KBM-7 (cell line): ENCODE measurements at places on chromosomes 2 and 18.

- no peak for DNase-seq
These were observed 8.2 kb downstream of the TTC32 start for GRCh38 chr2:19893520-19894133.

DNA sequence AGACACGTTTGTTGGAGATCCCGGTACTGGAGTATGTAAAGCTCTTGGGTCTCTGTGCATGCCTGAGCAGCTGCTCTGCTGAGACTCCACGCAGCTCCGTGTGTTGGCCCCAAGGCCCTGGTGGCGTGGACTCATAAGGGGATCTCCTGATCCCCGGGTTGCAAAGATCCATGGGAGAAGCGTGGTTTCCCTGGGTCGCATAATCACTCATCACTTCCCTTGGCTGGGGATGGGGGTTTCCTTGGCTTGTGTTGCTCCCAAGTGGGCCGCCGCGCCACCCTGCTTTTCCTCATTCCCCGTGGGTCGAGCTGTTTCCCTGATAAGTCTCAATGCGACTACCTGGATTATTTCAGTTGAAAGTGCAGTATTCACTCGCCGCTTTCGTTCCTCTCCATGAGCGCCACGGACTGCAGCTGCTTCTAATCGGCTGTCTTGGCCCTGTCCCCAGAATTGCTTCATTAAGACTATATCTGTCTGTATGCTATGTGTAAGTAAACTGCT, 76.0 kb downstream of the EPC2 start:
- no peak for DNase-seq

GRCh38 chr18:72456802-72457201, 87.3 kb downstream of the CBLN2 start:
- DNase-seq: no peak

DNA sequence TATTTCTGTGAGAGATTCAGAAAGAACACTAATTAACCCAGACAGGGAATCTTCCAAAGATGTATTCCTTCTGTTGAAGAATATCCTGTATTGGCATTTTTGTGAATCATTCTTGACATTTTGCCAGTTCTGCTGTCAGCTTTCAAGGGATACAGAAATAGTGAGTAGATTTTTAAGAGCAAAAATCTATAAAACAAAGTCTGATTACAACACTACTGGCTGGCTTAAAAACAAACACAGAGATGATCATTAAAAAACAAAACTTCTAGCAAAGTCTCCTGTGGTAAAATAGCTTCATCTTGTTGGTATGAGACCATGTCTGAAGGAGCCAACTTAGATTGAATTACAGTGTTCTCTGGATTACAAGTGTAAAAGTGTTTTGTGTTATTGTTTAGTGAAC, 866.3 kb upstream of the KLHL29 start:
- DNase-seq: no peak

DNA sequence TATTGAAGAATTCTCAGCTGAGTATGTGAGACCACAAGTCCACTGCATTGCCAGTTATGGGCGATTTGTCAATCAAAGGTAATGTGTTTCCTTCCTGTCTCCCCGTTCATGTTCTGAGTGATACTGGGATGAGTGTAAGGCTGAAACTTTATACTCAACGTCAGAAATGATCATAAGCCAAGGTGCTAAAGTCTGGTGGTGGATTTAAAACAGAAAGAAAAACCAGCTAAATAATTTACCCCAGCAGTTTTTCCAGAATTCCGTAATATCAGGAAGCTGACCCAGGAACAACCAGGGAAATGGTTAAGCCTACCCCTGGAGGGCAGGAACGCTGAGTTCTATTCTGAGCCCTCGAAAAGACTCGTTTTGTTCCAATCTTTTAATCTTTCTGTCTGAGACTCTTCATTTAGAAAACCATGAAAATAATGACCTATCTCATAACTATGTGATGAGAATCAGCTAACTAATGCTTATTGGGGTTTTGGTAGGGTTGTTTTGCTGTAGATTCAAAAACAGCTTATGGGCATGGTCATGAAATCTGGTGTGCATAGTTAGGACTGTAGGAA, 149.6 kb downstream of the LAMA3 start:
- no peak for DNase-seq

DNA sequence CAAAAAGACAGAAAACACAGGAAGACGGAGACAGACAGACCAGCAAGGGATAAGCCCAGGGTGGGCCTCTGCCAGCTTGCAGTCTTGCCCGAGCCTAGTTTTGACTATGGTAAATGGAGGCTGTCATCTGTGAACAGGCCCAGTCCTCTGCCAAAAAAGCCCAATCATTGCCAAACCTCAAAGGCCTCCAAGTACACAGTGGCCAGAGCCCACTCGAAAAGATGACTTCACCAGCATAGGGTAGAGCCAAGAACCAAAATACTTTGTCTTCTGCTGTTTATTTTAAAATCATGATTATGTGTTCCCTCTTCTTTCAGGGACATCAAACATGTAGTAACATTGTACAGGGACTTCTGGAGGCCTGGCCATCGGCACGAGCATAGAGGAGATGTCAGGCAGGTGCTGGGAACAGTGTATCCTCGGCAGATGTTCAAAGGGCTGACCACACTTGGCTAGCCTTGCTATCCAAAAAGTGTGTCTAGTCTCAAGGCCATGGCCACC, 66.0 kb downstream of the TTC32 start:
- no peak for DNase-seq

- DNase-seq: no peak
These were observed 313.2 kb upstream of the ETAA1 start for GRCh38 chr2:67083951-67084350.

DNA sequence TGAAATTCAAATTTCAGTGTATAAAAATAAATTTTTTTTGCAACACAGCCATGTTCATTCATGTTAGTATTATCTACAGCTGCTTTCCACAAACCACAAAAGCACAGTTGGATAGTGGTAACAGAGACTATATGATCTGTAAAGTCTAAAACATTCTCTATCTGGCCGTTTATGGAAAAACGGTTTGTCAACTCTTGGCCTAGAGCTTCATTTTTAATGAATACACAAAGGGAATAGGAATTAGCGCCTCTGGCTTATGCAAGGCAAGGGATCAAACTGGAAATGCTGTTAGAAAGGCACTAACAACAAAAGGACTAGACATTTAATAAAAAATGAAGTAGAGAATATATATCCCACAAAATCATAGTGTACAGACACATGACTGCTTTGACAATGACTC, 211.9 kb downstream of the EXOC6B start:
- DNase-seq: no peak

- DNase-seq: no peak
These were observed 61.7 kb downstream of the TCF7L1 start for GRCh38 chr2:85194780-85195480.

DNA sequence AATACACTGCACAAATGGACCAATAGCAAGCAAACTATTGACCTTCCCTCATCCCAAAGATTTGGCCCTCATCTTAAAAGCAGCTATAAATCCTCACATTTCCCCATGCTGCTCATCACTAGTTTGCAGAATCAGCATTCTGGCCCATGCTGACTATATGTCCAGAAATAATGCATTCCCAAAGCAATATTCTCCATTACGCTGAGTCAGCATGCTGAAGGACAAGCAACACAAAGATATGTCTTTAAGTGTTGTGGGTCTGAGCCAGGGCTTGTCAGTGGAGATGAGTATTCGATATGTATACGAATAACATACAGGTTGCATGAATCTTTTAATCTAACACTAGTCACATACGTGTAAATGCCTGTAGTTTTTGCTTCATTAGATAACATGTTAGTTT, 1045.0 kb upstream of the DDX18 start:
- no peak for DNase-seq

DNA sequence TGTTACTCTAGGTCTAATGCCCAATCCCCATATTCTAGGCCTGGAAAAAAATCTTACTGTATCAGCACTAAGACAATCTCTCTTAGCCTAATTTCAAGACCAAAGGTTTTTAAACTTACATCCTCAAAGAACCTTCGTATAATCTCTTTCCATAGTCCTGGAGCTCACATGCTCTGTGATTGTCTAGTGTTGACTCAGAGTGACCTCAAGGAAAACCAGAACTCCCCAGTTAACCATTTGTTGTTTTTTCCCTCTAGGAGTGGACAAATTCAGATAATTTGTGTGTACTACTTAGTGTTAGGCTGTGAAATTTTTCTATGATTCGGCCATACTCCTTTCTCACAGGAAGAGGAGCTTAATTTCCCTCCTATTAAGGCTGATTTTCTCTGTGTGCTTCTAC, 536.1 kb downstream of the SLC4A3 start:
- no peak for DNase-seq

DNA sequence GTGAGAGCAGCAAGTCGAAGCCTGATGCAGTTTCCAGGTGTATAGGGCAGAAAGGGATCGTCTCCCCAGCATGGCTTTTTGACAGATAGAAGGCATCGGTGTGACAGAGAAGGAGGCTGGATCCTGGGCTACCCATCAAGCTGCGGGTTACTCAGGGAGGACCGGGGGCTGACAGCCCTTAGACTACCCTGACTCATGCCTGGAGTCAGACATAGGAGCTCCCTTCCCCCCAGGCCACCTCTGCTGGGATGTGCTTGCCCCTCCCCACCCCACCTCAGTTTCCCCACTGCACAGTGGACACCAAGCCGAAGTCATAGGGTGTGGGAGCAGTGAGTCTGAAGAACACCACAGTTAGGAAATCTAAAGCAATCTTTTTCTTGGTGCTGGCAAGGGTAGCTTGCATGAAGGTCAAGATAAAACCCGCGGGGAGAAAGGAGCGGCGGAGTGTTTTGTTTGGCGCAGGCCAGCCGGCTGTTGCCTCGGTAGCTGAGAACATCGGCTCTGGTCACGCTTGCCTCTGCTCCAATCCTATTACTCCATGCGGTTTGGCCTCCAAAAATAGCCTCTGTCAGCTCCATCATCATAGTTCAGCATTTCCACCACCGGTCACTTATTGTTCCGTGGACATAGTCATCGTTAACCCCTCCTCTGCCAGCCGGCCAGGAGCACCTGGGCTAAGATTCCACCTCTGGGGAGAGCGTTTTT, 169.2 kb upstream of the GLI2 start:
- DNase-seq: no peak

GRCh38 chr2:41695198-41696113, 352.4 kb upstream of the PKDCC start:
- DNase-seq: no peak

DNA sequence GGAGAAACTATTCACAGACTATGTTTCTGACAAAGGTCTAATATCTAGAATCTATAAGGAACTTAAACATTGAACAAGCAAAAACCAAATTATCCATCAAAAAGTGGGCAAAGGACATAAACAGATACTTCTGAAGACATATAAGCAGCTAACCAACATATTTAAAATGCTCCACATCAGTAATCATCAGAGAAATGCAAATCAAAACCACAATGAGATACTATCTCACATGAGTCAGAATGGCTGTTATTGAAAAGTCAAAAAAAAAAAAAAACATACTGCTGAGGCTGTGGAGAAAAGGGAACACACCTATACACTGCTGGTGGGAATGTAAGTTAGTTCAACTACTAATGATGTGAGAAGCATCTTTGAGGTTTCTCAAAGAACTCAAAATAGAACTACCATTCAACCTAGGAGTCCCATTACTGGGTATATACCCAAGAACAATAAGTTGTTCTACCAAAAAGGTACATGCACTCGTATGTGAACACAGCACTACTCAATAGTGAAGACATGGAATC, 220.4 kb upstream of the TFPI start:
- no peak for DNase-seq

DNA sequence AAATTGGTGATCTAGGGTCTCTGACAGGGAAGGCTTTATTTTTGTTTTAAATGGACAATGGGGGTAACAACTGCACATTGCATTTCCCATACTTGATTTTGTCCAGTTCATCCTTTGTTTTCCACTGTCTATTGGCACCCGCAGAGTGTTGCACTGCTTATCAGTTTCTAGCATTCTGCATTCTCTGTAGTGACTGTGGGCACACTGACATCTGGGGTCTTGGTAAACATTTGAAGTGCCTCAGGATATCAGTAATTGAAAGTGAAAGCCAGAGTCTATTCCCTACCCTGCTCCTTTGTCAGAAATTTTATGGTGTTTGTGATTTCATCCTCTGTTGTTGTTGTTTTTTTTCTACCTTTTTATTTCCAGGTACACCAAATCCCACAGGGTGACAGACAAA, 132.1 kb upstream of the EPC2 start:
- DNase-seq: no peak

DNA sequence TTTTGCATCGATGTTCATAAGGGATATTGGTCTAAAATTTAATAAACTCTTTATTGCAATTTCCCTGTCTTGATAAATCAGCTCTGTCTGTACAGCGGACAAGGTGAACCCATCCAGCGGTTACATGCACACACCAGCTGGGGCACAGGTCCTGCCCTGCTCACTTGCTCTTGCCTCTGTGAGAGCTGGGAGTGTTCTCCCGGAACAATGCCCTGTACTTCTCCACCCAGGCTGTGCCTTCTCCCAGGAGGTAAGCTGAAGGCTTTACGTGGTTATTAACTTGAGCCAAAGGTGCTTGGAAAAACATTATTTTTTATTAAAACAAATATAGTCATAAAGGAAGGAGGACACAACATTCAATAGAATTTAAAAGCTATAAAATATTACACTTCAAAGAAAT, 117.6 kb downstream of the ALPK2 start:
- no peak for DNase-seq

DNA sequence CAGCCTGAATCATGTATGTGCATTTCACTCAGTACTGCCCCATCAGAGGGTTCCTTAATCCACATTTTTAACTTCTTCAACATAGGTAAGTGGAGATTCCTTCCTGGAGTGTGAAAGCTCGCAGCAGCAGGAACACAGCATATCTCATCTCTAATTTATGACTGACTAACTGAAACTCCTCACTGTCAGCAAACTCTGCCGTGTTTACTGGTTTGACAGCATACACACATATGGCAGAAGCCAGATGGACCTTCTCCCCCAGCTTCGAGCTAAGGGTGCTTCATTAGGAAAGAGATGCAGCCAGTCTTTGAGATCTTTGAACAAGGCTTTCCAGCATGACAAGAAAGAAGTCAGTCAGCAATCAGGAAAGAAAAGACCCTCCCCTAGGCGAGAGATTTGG, 200.3 kb upstream of the ACVR2A start:
- DNase-seq: no peak

- no peak for DNase-seq
These were observed 415.9 kb downstream of the SLC4A3 start for GRCh38 chr2:220043155-220043989.

GRCh38 chr2:138395565-138396306, 105.8 kb upstream of the SPOPL start:
- DNase-seq: no peak
